ENCODE measurements at places on chromosomes 7 and 10.

DNA sequence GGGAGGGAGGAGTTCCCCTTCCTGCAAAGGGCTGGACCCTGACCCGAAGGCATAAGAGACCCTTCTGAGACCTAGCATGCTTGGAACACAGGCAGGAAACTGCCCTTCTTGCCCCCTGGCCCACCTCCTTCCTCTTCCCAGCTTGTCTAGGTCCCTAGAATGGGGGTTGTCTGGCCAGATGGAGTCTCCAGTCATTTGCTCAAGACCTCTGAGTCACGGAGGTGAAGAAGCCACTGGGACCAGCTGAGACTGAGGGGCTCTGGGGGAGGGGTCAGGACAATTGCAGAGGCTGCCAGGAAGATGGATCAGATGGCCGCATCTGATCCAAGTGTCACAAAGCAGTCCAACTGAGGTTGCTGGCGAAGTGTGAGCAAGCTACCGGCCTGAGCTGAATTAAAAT, 46.2 kb downstream of the COL13A1 start:
- DNase-seq: no peak

GRCh38 chr10:50625649-50626132, 1.9 kb upstream of the SGMS1 start:
- DNase-seq: no peak

GRCh38 chr10:92990615-92991014, 70.0 kb upstream of the CYP26C1 start:
- no peak for DNase-seq

- no peak for DNase-seq
These were observed 8.9 kb upstream of the C7orf33 start for GRCh38 chr7:148581624-148582023.

DNA sequence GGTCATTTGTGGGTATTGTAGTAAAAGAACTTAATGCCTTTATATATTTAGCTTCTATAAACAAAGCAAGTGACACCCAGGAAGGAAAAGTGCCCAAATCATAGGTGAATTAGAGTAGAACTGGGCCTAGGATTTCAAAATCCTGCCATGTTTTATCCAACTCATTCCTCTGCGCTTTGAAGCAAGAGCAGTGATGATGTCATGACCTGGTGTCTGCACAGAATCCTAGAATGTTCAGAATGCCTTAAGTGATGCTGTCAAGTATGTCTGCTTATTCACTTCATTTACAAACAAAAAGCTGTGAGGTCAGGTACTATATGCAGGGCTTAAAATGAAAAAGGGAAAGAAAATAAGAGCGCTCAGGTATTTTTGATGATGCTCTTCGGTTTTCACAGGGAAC, 737.2 kb upstream of the ANKRD30A start:
- DNase-seq: no peak

DNA sequence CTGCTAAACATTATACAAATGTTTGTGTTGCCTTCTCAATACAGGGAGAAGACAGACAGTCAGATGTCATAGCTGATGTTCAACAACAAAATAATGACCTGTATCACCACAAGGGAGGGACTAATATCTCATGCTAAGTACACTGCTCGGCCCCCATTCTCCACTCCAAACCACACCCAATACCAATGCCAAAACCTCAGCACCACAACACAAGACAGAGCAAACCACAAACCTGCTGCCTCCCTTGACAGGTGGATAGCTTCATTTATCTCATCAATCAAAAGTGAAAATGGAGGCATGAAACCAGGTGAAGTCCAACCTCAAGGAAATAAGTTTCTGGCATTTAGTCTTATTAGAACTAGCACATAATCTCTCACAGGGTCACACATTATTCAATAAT, 109.5 kb downstream of the PARD3 start:
- no peak for DNase-seq

- DNase-seq: no peak
These were observed 538.7 kb downstream of the DNAJB6 start for GRCh38 chr7:157875230-157876179.

DNA sequence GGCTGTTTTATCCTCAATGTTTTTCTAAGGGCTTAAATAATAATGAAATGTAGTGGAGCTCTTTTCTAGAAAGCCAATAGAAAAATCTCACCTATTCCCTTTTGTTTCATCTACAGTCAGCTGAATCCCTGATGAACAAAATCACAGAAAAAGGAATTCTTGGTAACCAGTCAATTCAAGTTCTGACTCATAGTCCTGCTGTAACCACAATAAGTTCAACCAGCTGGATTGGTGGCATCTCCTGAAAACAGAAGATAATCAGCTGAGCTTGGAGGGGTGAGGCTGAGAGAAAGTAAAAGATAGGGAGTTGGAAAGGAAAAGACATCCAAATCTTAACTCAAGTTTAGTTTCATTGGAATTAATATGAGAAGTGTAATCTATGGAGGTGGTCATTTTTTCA, 772.1 kb downstream of the CCSER2 start:
- DNase-seq: no peak

DNA sequence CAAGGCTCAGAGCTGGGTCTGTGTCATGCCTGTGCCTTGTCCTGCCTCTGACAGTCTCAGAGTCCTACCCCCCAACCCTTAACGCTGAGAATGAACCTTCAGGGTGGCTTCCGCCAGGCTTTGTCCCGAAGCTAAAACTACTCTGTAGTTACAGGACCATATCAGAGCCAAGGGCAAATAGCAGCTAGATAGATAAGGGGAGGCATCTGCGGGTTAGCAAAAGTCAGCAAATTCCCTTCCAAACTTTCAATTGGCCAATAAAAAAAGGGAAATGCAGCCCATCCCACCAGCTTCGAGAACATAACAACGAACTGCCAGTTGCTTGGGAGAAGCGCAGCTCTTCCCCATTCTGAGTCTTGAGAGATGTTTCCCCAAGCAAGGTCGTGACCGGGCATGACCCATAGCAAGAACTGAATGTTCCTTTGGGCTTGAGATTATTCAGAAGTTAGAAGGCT, 17.7 kb downstream of the CCL24 start:
- no peak for DNase-seq

DNA sequence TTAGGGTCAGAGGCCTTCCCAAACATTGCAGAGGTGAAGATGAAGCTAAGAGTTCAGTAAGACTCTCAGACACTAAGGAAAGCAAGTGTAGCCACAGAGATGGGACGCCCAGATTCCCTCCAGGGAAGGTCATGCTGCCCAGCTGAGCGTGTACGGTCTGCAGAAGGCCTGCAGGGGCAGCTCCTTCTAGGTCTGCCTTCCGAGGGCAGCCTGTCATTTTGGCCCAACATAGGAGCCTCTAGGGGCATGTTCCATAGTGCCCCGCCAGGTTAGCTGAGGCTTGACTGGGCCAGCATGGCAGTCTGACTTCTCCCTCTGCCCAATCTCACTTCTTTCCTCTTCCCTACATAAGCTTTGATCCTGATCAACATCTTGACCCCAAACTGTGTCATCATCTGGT, 130.7 kb downstream of the PIP4K2A start:
- DNase-seq: no peak

- DNase-seq: no peak
These were observed 374.6 kb upstream of the ADARB2 start for GRCh38 chr10:2111965-2112364.

DNA sequence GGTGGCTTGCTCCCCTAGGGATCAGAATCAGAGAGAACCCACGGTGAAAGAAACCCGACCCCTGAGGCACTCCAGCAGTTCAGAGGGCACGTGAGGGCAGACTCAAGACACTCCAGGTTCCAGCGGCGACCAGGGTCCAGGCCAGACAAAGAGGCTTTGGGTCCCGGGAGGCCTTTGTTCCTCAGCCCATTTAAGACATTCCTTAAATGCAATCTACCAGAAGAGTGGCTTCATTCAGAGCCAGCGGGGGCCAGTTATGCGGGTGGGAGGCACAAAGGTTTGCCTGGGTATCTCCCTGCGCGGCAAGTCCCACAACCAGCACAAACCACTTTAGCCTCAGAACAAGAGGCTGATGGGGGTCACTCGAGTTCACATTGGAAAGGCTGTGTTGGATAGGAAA, 53.6 kb downstream of the AFAP1L2 start:
- DNase-seq: no peak
